ENCODE measurements at places on chromosomes 5 and 9.
A peak's percentile ranks its signal among the peaks of the same experiment; 100 is the strongest.

- no peak for DNase-seq
Measured at GRCh38 chr5:34719029-34719428, 62.9 kb downstream of the RAI14 start.

GRCh38 chr9:37200433-37201005, 80.1 kb downstream of the ZCCHC7 start:
- peak; percentile 33 for DNase-seq

DNA sequence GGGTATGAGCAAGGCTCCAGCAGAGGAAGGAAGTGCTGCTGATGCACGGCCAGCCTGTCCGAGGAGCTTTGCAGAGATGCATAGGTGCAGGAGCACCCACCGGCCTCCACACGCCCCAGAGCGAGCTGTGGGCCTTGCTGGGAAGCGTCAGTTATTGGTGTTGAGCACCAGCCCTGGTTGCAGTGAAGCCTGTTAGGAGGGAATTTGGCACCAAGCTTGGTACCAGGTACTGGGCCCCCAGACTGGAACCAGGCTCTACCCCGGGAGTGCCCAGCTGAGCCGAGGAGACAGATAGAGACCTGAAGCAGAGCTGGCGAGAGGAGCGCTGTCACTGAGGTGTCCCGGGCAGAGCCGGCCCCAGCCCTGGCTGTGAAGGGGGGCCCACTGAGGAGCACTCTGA, 5.2 kb downstream of the TCF7 start:
- no peak for DNase-seq

DNA sequence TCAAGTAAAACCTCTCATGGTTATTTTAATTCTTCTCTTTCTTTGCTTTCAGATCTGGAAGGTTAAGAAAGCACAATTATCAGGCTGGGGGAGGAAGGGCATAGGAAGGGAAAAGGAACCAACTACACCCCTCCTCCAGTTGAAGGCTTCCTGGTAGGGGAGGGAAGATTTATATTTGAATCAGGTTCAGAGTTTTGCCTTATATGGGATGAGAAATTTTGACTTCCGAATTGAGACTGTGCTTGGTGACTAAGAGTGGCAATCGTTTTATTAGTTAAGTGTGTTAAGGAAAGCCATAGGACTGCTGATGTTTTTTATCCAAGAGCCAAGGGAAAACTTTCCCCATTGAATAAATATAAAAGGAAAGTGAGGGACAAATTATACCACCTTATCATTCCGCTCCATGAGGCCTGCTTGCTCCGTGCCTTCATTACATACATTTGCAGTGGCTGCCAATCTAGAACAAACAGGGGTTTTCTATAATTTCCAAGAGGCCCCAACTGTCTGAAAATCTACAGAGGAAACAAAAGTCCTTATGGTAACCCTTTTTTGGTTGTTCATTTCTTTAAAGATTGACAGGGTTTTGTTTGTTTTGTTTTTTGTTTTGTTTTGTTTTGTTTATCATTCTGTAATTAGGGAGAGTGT, 115.7 kb upstream of the EPB41L4A start:
- DNase-seq, result no peak

DNA sequence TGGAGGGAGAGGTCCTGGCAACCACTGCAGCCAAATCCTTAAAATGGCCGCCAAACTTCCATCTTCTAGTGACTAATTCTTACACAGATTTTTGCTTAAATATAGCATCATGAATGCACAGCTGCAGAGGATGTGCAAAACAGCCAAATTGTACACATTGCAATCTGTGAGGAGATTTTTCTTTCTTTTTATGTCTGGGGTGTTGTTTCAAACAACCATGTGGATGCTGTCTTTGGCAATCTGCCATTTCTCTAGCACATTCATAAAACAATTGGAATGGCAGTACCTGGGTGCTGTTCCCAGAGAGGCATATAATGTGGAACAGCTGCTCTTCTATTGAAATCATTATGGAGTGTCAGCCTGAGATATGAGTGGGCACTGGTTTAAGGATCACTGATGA, 1082.9 kb upstream of the SEMA6A start:
- DNase-seq, result peak; percentile 11

GRCh38 chr5:18797222-18797621, 1163.0 kb downstream of the TAF11L14 start:
- no peak for DNase-seq

- no peak for DNase-seq
Measured at GRCh38 chr5:139079991-139080610, 118.1 kb downstream of the SIL1 start.

DNA sequence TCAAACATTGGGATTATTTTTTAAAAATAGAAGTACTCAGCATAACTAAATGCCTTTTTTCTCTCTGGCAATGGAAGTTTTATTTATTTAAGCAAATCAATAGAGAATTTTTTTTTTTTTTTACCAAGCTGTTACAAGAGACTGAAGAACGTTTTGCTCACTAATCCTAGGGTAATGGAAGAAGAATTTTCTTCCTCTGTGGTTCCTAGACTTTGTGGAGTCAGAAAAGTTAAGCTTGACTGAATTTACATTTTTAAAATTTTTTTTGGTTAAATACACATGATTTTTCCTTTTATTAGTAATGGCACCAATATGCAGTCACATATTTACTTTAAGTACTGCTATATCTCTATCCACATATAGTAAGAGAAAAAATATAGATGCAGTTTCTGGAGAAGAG, 189.8 kb downstream of the PCSK1 start:
- no peak for DNase-seq

GRCh38 chr9:109468927-109469326, 29.2 kb downstream of the PTPN3 start:
- no peak for DNase-seq

GRCh38 chr5:125950012-125950615, 473.1 kb upstream of the GRAMD2B start:
- no peak for DNase-seq

GRCh38 chr5:153907170-153907775, 131.4 kb downstream of the FAM114A2 start:
- DNase-seq, result no peak

GRCh38 chr5:175494264-175495183, 16.2 kb downstream of the SFXN1 start:
- peak; percentile 52 for DNase-seq

DNA sequence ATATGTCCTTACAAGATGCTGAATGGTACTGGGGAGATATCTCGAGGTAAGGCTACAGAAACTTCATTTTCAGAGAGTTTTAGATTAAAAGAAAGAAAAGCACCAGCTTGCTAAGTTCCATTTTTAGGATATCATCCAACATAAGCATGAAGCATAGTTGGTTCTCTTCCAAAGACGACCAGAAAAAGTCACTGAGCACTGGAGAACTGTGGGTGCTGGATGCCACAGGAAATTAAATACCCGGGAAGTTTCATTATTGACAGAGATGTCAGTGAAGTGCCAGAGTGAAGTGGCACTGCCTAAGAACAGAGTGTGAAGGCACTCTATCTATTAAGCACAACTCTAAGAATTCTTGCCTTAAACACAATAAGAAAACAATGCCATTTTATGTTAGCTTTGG, 76.8 kb downstream of the PIK3R1 start:
- peak; percentile 39 for DNase-seq

GRCh38 chr9:5389109-5389732, 48.5 kb downstream of the PLGRKT start:
- peak; percentile 73 for DNase-seq
